ENCODE measurements at places on chromosomes 6 and 20.

- DNase-seq, result no peak
Observed at GRCh38 chr6:130834482-130835251, 7.5 kb downstream of the SMLR1 start.

- DNase-seq, result no peak
Observed at GRCh38 chr20:47250360-47250759, 106.1 kb downstream of the ZMYND8 start.

DNA sequence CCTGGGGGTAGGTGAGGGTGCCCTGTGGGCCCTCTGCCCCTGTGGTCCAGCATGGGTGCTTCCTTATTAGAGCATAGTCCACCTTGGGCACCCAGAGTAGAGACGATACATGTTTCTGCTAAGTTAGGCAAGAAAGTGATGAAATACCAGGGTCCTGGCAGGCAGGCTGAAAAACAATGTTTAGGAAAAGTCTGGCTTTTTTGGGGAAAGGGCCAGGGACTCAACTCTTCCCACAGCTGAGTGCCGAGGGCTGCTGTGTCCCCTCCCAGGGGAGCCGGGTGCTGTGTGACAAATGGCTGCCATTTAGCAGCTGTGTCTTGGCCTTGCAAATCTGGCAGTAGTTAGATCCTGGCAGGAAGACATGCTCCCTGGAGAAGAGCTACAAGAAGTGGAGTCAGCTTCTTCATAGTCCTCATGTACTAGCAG lies 61.5 kb downstream of the RREB1 start:
- DNase-seq, result no peak

GRCh38 chr20:44598423-44599305 lies 16.3 kb downstream of the PKIG start:
- DNase-seq, result no peak

GRCh38 chr6:34182751-34183531 lies 37.1 kb upstream of the GRM4 start:
- DNase-seq, result no peak

DNA sequence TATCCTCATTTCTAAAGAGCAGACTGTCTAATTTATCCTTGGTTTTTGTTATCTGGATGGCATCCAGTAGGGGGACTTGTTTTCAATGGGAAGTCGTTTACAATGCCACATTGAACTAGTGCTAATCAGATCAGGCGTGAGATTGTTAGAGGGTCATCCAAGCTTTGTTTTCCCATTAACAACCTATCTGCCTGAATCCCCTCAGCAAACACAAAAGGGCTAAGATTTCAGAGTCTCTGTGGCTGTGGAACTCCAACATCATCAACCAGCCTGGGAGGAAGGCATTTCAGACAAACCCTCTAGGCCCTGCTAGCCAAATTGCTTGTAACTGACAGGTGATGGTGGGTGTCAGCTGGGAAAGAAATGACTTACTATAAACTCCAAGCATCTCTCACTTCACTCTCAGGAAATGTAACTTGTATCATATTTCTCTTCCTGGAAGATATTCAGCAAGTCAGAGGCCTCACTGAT lies 47.7 kb downstream of the COL19A1 start:
- no peak for DNase-seq

- DNase-seq, result no peak
Observed at GRCh38 chr6:322259-322930, 30.1 kb downstream of the DUSP22 start.

DNA sequence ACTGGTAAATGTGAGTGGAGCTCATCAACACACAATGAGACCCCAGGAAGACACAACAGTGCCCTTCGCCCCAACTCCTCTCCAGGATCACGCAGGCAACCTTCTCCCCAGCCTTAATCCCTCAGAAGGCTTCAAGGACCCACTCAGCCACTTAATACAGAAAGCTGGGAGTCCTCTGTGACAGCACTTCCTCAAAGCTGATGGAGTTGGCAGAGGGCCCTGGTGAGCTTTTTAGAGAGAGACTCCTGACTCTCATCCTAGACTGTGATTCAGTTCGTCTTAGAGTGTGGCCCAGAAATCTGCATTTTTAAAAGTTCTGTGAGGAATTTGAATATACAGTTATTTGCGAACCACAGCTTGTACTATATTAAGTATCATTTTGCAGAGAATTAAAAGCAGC lies 187.7 kb downstream of the UST start:
- no peak for DNase-seq

- no peak for DNase-seq
Observed at GRCh38 chr20:59585714-59586409, 18.5 kb upstream of the PHACTR3 start.

GRCh38 chr6:158338311-158339112 lies 26.2 kb downstream of the TULP4 start:
- no peak for DNase-seq

GRCh38 chr6:168149015-168149414 lies 70.0 kb upstream of the FRMD1 start:
- DNase-seq, result no peak

DNA sequence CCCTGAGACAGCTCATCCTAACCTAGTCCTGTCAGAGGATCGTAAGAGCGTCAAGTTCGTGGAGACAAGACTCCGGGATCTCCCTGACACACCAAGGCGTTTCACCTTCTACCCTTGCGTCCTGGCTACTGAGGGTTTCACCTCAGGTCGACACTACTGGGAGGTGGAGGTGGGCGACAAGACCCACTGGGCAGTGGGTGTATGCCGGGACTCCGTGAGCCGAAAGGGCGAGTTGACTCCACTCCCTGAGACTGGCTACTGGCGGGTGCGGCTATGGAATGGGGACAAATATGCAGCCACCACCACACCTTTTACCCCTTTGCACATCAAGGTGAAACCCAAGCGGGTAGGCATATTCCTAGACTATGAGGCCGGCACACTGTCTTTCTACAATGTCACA lies 3.2 kb upstream of the RPP21 start:
- no peak for DNase-seq

GRCh38 chr6:95905132-95905531 lies 110.6 kb upstream of the FUT9 start:
- no peak for DNase-seq

DNA sequence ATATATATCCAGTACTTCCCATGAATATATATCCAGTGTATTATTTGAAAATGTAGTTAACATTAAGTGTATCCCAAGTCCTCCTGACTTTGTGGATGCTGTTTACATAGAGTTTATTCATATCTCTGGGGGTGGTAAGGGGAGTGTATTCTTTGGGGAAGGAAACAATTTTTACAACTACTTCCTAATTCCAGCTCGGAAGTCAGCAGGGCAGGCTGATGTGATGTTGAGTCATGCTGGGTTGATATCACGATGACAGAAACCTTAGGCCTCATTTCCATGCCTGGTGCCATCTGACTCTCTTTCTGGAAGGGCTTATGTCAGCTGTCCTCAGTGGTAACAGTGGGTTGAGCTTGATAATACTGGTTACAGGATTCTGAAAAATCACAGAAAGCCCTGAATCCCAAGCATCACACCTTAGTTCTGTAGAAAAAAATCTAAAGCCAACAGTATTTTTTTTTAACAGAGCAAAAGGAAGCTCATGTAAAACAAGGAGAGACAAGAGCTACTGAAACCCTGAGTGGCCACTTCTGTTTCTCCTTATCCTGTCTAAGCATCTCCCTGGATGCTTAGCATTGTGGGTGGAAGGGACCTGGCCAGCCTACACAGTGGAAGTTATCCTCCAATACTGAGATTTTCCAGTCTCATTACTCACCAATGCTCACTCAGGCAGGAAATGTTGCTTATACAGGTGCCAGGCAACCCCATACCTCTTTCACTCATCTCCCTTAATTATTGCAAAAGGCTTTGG lies 75.2 kb upstream of the IYD start:
- no peak for DNase-seq

DNA sequence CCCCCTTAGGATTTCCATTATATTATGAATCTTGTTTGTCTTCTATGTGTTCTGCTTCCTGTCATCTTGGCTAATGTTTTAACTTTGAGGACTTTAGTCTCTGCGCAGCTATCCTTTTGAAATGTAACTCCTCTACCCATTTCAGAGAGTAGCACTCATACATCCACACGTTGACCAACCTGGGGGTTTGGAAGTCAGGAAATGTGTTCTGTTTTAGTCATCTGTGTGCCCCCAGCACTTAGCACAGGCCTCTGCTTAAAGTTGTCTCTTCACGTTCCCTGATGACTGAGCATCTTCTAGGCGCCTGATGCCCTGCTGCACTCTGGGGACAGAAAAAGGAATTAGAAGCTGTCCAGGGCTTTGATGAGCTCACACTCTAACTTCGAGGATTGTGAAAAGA lies 47.9 kb downstream of the HMGN3 start:
- no peak for DNase-seq

DNA sequence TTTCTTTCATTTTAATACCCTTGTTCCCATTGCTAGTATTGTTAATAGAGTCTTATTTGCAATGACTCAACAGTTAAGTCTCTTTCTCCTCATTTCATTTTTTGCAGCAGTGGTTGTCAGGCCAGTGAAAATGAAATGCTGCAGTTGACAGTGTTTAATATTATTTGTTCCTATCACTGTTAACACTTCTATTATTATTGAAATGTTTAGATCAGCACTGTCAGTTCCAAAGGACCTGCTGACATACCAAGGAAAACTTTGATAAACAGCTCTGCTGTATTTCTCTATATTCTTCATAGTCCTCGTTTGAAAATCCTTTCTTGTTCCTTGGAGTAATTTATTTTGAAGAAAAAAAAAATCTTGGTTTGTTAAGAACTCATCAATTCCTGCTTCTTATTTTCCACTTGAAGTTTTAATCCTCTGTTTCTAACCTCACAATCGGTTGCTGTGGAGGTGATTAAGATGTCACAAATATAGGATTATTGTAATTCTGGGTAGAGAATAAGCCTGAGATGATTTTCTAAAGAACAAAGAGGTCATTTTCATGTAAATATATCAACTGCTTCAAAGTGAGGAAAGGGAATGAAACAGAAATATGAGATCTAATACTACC lies 1065.9 kb upstream of the CITED2 start:
- no peak for DNase-seq

DNA sequence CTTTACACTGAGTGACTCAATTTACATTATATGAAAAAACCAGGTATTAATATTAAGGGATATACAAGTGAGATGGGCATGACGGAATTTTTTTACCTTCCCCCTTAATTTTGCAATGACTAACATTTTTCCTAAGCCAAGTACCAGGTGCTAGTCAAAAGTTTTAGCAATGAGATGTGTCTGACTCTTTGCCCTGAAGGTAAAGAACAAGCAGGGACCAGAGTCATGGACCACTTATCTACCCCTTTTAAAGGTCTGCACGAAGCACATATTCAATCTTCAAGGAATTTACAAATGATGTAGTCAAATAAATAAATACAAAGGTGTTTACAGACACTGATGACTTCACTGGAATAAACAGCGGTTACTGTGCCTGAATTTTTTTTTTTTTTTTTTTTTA lies 1.4 kb downstream of the GLO1 start:
- DNase-seq, result no peak

DNA sequence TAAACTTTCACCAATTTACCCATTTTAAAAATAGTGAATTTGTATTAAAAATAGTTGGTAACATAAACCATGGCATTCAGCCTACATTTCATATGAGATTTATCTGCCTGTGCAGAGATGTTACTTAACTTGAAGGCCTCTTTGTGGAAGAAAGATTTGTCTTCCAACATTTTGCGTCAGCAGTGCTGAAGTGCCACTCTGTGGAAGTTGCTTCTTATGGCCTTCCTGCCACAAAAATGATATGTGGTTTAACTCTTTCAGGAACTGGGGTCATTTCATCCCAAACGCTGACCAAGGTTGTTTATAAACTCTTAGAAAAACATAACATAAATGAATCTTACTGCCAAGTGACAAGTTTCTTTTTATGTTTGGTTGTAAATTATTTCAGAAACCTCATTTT lies 246.8 kb downstream of the ARID1B start:
- no peak for DNase-seq

DNA sequence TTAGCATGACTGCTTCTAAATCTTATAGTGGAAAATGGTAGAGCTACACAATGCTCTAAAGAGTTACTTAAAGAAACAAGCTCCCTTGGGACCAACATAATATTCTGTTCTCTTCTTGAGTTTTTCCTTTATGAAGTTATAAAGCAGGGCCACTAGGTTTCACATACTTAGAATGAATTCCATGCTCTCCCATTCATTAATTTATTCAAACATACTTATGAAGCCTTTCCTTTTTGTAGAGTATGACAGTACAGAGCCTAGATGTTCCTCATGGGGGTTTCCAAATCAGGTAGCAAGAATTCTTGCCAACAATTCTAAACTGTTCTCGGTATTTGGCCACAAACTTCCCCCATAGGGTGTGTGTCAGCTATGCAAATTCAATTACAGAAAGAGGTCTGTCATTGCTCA lies 20.6 kb upstream of the FABP7 start:
- no peak for DNase-seq

DNA sequence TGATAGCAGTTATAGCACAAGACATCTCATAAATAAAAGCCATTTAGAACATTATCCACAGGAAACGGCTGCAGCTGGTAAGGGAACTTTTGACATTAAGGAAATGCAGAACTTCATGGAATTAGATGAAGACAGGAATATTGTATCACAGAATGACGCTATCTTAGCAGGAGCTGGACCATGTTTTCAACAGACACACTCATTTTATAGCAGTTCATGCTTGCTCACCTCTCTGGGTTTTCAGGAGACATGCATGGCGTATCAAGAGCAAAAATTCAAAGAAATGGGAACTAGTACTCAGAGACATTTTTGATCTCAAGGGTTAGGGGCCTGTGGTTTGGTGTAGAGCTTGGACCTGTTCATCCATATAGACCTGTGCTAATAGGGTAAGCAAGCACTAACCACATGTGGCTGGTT lies 125.0 kb downstream of the FYN start:
- DNase-seq, result no peak

DNA sequence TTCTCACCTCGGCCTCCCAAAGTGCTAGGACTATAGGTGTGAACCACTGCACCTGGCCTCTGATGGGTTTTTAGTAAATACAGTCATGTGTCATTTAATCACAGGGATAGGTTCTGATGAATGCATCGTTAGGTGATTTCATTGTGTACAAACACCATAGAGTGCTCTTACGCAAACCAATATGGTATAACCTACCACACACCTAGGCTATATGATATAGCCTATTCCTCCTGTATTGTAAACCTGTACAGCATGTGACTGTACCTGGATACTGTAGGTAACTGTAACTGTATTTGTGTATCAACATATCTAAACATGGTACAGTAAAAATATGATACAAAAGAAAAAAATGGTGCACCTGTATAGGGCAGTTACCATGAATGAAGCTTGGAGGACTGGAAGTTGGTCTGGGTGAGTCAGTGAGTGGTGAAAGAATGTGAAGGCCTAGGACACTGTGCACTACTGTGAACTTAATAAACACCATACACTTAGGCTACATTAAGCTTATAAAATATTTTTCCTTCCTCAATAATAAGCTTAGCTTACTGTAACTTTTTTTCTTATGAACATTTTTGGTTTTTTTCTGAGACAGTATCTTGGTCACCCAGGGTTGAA lies 10.0 kb downstream of the BICRAL start:
- no peak for DNase-seq

- DNase-seq, result no peak
Observed at GRCh38 chr20:6130045-6130444, 7.2 kb upstream of the FERMT1 start.

Data from SHP77 treated with DMSO at 0.1 percent for 48 hours (cell line).